Activated naive CD8-positive, alpha-beta T cell treated with anti-CD3 and anti-CD28 coated beads for 36 hours (primary cell): ENCODE measurements at places on chromosomes 13 and 19.

DNA sequence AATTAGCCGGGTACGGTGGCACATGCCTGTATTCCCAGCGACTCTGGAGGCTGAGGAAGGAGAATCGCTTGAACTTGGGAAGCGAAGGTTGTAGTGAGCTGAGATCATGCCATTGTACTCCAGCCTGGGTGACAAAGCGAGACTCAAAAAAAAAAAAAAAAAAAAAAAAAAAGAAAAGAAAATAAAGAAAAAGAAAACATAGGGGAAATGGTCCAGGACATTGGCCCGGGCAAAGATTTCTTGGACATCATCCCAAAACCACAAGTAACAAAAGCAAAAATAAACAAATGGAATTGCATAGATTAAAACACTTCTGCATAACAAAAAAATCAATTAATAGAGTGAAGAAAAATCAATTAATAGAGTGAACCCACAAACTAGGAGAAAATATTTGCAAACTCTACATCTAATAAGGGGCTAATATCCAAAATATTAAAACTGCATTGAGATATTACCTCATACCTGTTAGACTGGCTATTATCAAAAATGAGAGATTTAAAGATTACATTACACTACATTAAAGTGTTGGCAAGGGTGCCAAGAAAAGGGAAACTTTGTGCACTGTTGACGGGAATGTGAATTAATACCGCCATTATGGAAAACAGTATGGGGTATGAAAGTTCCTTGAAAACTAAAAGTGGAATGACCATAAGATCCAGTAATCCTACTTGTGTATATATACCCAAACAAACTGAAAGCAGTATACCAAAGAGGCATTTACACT is 18.5 kb upstream of the ABCC4 start:
- DNase-seq: no peak

DNA sequence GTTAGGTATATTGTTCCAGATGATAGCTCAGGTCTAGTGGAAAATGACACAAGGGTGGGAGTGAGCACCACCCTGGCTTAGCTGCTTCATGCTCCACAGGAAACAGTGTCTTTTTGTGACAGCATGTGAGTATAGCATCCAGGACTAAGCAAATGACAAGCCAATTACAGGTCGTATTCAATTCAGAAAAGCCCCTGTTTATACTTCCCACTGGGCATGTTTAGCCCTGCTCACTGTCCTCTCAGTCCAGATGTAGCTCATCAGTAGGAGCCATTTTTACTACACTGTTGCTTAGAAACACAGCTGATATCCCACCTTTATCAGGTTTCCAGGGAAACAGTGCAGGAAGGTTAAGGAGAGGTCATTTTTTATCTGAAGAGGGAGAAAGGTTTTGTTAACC is 8.0 kb downstream of the ABHD13 start:
- no peak for DNase-seq

DNA sequence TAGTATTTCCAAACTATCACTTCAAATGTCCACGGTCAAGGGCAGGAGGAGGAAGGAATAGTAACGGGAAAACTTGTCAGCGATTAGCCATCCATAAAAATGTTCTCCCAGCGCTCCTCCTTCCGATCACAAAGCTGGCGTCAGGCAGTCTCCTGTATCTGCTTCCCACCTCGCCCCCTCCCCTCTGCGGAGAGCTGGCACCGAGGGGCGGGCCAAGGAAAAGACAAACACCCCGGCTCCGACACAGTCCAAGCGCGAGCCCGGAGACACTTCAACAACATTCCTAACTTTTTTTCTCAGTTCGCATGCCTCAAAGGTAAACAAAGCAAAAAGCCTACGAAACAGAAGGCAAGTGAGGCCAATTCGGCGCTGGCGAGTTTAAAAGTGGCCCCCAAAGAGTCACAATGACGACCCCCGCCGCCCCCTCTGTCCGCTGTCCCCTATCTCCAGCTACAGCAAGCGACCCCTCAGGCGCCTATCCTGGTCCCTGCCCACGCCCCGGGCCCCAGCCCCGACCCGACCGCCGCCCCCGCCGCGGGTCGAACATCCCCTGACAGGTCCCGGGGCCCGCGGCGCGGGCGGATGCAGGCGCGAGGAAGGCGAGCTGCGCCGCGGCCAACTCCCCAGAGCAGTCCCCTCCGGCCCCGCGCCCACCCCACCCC is 736 bp downstream of the SMAD9 start:
- DNase-seq: peak; percentile 10

DNA sequence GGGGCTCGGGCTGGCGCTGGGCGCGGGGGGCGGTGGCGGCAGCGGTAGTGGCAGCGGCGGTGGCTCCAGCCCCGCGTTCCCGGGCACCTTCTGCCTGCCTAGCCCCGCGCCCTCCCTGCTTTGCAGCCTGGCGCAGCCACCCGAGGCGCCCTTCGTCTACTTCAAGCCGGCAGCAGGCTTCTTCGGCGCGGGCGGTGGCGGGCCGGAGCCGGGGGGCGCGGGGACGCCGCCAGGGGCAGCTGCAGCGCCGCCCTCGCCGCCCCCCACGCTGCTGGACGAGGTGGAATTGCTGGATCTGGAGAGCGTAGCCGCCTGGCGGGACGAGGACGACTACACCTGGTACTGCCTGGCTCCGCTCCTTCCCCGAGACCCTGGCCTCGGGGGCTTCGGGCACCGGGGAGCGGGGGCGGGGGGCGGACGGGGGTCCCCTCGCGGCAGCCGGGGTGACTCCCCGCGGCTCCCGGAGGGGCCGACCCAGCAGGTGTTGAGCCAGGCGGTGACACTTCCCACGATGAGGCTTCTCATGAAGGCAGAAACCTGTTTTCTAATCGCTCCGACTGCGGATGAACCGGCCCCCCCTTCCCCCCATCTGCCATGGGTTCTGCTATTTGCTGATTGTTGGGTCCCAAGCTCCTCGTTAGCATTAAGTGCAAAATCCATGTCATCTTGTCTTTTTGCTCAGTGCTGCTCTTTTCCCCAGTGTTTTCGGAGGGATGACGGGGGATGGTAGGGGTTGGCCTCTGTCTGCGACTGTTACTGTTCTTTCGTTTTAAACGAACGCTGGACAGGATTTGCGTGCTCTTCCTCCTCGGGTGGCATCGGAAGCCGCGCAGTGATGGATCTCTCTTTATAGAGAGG is 943 bp downstream of the SLAIN1 start:
- peak; percentile 46 for DNase-seq

DNA sequence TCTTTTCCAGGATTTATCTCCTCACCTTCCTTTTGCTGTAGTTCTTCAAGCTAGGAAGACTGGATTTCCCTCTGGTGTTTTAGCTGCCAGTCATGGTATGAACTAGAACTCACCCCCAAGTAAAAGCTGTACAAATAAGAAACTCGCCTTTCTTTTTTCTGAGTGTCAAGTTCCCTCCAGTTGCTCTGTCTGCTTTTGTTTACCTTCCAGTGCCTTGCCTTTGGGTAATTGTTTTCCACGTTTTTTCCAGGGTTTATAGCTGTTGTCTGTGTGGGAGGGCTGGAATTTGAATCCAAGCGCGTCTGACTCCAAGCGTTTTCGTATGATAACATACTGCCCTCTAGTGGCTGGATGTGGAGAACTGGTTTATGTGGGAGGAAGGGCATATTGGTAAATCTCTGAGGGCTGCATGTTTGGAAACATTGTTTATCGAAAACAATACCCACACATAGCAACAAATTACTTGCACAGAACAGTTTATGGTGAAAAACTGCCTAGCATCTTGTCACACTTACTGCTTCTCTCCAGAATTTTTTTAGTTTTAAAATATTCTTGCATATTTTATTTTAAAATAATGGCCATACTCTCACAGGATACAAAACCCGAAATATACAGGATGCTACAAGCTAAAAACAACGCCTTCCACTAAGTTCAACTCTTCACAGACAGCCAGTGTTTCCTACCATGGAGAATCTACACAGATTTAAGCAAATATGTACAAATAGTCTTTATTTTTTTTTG is 19.2 kb downstream of the RCN3 start:
- peak; percentile 53 for DNase-seq

- peak; percentile 4 for DNase-seq
Measured at GRCh38 chr13:29733147-29733611, 117.2 kb downstream of the UBL3 start.

- no peak for DNase-seq
Measured at GRCh38 chr13:60608954-60609353, 211.9 kb downstream of the TDRD3 start.

- DNase-seq: no peak
Measured at GRCh38 chr13:43865892-43866291, 13.6 kb downstream of the CCDC122 start.

DNA sequence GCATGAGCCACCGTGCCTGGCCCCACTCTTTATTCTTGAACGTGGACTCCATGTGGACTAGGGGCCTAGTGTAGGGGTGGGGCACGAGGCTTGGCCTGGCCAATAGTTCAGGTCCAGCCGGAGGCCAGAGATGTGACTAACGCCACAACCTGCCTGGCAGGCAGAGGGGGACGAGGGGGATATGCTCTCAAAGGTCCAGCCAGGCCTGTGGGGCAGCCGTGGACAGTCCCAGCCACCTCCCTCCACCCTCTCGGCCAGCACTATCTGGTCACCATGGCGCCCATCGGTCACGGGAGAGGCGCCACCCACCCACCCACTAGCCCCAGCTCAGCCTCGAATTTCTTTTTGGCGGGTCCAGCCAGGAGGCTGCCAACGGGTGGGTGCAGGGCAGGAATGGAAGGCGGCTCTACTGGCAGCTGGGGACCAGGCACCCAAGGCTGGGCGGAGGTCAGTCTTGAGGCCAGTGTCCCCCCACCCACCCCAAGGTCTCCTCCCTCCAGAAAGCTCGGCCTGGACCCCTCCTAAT is 2.2 kb upstream of the CERS1 start:
- DNase-seq: no peak

GRCh38 chr13:99686157-99686572 is 184.9 kb downstream of the TM9SF2 start:
- no peak for DNase-seq

- DNase-seq: no peak
Measured at GRCh38 chr13:106815545-106815944, 247.6 kb upstream of the ARGLU1 start.

DNA sequence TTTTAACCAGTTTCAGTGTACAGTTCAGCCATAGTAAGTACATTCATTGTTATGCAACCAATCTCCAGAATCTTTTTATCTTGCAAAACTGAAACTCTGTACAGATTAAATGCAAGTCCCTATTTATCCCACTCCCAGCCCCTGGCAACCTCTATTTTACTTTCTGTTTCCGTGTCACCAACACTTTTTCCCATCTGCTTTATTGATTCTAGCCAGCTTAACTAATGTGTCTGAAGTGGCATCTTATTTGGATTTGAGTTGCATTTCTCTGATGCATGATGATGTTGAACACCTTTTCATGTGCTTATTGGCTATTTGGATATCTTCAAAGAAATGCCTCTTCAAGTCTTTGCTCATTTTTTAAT is 18.9 kb downstream of the SPATA13 start:
- no peak for DNase-seq

DNA sequence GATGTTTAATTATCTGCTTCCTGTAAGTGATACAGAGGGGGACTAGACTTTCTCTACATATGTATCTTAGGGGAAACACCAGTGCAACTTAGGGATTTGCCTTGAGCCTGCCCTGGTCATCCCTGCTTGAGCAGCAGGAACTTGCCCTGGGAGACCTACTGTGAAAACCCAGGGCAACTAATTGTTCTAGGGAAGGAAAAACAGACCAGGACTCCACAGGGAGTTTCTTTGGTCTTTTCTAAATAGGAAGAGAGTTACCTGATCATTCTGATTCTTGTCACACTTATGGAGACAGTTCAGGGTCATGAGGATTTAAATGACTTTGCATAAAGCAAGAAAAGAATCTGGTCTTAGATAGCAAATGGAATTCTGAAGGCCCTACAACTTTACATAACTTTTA is 89.1 kb downstream of the WASF3 start:
- no peak for DNase-seq

DNA sequence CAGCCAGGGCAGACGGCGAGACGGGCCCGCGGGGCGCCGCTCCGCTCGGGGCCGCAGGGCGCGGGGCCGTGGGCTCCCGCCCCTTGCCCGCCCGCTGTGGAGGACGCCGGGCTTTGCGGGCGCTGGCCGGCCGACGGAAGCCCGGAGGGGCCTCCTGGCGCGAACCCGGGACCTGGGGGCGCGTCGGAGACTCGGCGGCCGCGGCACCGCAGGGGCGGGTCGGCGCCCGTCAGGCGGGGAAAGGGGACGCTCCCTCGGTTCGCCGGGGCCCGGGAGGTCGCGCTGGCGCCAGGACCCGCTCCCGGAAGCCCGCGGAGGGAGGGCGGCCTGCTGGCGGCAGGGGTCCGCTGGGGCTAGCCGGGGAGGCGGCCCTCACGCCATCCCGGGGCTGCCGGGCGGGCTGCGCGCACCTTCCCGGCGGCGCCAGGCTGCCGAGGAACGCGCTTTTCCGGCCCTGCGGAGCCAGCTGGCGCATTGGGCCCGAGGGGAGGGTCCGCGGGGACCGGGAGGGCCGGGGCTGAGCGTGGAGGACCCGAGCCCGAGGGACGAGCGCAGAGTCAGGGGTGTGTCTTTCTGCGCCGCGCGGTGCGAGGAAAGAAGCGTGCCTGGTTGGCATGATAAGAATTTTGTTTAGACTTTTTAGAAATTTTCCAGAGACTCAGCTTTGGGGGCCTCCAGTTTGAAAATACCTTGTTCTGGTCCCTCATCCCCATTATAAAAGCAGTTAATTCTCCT is 511 bp downstream of the GARRE1 start:
- peak; percentile 64 for DNase-seq

DNA sequence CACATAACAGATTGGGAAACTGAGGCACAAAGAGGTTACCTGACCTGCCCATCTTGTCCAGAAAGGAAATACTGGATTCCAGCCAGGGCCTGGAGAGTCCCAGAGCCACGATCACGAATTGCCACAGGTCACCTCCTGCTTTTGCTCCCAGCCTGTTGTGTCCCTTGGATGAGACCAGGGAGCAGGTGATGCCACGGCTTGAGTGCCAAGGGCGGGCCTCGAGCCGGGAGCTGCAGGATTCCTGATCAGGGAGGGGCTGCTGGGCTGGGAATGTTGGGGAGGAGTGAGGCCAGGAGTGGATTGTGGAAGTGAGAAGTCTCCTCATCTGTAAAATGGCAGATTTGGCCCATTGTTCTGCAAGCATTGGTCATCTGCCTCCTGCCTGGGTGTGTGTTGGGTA is 29.4 kb downstream of the DNM2 start:
- no peak for DNase-seq

DNA sequence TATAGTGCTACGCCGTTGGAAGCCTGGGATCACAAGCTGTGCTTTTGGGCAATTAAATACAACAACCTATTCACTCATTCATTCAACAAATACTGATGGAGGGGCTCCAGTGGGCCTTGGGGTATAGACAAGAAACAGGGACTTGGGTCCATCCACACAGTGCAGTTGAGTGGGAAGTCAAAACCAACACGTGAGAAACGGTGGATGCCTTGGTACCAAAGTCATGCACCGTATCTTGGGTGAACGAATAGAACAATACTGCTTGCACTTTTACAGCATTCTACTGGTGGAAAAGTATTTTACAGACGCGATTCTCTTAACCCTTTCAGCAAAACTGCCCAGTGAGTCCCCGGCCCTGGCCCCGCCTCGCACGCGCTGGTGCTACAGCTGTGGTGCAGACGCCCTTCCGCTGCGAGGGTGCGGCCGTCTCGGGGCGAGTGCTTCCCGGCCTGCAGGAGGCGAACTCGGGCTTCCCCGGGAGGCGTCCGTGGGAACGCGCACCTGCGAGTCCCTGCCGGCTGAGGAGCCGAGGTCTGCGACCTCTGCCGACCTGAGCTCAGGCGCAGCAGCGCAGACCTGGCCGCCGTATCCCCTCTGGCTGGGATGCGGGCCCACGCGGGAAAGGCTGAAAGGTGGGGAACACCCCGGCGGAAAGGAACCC is 8.3 kb downstream of the TNFRSF19 start:
- peak; percentile 75 for DNase-seq

- no peak for DNase-seq
Measured at GRCh38 chr13:75364131-75364713, 117.7 kb downstream of the TBC1D4 start.

GRCh38 chr19:56105090-56105701 is 15.9 kb downstream of the ZNF787 start:
- DNase-seq: peak; percentile 48
